NCI-H524 (cell line): ENCODE measurements at places on chromosomes 11 and 22.

DNA sequence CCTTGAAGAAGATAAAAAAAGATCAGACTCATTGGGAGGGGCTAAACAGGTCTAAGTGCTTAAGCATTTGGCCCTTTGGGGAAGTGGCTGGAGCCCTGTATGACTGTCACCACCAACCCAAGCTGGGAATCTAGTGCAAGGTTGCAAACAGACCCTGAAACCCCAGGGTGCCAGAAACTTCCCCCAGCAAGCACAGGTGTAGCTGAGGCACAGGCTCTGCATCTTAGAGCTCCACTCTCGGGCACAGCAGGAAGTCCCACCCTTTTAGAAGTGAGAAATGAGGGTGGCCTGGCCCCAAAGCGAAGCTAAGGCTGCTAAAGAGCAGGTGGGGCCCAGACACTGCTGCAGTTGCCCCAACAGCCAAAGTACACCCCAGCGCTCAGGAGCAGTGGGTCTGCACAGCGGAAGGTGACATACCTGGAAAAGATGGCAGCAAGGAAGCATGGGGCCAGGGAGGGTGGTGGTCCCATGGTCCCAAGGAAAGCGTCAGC is 5.8 kb upstream of the KDM2A start:
- no peak for DNase-seq

- DNase-seq, result no peak
Measured at GRCh38 chr11:113240790-113241635, 73.4 kb upstream of the TTC12 start.

DNA sequence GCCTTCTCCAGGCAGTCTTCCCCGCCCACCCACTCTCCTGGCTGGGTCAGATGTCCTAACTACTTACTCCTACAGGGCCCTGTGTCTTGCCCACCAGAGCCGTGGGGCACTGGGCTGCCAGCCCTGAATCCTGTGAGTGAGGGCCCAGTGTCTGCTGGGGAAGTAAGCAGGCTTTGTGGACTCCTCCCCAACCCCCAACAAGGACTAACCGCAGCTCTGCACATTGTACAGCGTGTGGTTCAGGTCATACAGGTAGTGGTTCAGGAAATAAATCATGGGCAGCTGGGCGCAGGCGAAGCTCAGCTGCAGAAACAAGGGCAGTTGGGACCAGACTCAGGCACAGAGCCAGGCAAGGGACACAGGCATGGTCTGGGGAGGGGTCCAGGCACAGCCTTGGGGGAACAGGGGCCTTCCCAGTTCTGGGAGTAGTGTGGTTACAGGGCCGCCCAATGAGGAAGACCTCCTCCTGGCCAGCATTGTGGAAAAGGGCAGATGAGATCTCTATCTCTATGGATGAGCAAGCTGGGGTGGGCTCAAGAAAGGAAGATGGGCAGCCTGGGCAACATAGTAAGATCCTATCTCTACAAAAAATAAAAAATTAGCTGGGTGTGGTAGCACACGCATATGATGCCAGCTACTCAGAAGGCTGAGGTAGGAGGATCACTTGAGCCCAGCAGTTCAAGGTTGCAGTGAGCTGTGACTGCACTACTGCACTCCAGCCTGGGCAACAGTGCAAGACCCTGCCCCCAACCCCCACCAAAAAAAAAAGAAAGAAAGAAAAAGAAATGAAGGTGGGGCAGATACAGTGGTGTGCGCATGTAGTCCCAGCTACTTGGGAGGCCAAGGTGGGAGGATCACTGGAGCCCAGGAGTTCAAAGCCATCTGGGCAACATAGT is 5.5 kb downstream of the UNC93B1 start:
- DNase-seq, result no peak

GRCh38 chr11:28342716-28343115 is 234.5 kb downstream of the METTL15 start:
- no peak for DNase-seq

GRCh38 chr11:41189701-41190436 is 269.6 kb downstream of the LRRC4C start:
- no peak for DNase-seq

- no peak for DNase-seq
Measured at GRCh38 chr11:7528514-7529049, 14.8 kb downstream of the PPFIBP2 start.

- no peak for DNase-seq
Measured at GRCh38 chr11:78063440-78064181, at the start of gene THRSP. Gene THRSP (plus strand): TSS chr11:78063861. CDS start chr11:78063882, 21 bp downstream.

GRCh38 chr11:67504950-67505581 is at the start of gene PITPNM1:
Gene PITPNM1 (minus strand): TSS chr11:67505363. CDS start chr11:67504180, 1,183 bp downstream.
- no peak for DNase-seq

DNA sequence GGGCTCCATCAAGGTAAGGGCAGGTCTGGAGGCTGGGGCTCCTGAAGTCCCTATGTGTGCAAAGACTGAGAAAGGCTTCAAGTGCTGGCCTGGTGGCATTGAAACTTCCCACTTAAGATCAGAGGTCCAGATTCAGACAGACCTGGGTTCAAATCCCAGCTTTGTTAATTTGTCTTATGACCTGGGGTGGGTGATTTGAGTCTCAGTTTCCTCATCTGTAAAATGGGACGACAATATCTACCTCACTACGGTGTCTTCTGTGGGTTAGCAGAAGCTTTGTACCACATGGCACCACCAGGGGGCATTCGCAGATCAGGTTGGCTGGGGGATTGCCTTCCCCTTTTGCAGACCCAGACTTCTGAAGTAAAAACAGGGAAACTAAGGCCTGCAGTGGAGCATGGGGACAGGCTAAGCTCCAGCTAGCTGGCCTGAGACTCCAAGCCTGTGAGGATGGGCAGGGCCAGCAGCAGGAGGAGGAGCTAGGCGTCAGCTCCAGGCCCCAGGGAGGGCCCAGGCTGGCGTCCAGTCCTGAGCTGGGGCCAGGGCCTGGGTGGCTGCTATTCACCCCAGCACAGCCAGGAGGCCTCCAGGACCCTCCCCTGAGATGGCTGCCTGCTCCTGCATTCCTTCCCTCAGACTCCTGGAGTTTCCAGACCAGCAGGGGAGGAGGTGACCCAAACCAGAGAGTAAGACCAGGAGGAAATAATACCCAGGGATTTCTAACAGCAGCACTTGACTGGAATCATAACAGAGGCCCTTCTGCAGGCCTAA is 1.5 kb downstream of the CASTOR1 start:
- DNase-seq, result peak; percentile 89

DNA sequence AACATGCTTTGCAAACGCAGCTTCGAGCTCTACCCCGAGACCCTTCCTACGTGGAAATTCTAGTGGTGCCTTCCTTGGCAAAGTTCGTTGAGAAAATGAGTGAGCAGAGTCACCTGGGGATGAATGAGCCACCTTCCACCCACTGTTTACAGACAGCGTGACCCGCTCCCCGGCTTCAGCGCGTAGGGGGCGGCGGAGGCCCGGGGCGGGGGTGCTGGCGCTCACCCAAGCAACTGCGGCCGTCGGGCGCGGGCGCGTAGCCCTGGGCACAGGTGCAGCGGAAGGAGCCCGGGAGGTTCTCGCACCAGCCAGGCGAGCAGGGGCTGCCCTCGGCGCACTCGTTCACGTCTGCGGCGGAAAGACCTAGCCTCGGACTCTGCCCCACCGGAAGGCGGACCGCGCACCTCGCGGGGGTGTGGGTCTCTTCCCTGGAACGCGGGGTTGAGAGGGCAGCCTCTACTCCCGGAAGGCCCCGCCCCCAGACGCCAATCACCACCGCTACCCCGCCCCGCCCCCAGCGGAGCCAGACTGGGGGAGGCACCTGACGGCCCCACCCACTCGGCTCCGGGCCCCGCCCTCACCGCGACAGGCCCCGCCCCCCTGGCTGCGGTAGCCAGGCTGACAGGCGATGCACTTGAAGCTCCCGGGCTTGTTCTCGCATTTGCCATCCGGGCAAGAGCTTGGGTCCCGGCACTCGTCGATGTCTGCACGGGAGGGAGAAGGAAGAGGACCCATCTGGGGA is 11.8 kb downstream of the LTBP3 start:
- DNase-seq, result no peak

DNA sequence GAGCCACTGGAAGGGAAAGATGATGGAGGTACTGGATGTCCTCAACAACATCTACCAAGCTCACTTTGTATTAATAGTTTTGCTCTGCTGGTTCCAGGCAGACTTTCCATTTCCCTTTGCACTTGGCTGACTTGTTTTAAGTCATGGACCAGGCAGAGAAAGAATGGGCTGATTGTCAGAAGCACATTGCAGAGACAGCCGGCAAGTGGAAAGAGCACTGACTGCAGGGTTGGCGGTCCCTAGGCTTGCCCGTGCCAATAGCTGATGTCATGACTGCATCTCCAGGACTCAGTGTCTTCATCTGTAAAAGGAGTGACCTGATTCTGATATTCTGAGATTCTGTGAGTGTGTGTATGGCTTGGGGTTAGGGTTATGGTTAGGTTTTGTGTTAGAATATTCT is 20.9 kb upstream of the NNMT start:
- DNase-seq, result no peak

DNA sequence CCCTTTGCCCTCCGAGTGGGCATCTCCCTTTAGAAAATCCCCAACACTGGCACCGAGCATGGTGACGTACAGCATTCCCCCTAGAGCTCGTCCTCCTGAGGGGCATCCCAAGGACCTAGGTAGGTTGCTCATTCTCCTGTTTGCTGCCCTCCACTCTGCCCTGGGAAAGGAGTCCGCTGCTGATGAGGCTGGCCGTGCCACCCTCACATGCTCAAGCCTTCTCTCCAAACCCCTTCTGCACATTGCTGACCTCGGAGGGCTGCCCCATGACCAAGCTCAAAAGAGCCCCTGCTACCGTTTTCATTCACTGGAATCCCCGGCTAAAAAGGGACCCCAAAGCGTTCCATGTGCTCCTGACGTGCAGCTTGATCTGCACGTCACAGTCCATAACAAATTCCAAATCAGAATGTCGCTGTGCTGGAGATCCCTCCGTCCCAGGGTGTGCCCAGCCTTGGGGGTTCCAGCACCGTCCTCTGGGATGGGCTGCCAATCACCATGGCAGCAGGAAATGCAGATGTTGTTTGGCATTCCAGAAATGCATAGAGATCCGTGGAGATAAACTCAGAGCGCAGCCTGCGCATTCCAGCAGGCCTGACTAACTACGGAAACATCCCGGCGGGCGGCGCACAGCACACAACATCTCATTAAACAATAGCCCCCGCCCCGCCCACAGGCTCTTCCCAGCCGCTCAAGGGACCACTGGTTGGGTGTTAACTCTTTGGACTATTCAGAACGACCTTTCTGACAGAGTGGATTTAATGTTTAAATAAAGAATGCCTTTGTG is 26.3 kb upstream of the GNB1L start:
- DNase-seq, result no peak

GRCh38 chr11:17692931-17693330 is 26.4 kb upstream of the MYOD1 start:
- no peak for DNase-seq

GRCh38 chr11:14318581-14318981 is 40.4 kb downstream of the RRAS2 start:
- DNase-seq, result no peak

DNA sequence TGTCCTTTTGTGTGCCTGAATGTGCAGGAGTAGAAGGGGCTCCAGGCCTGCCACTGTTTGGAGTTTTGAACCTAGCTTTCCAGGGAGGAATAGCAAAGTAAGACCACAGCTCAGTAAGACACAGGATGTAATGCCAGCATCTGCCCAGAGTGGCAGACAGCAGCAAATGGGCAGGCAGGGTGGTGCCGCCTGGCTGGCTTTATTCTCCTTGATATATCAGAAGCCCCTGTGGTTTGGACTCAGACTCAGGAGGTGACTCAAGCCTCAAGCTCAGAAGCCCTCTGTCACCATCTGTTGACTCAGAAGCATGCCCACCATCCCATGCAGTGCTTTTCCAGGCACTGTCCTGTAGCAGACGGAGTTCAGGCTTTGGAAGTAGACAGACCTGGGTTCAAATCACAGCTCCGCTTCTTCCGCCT is 72.7 kb upstream of the TTC12 start:
- no peak for DNase-seq

GRCh38 chr11:97414801-97415200 is 1025.0 kb downstream of the JRKL start:
- DNase-seq, result no peak

- no peak for DNase-seq
Measured at GRCh38 chr11:110251836-110252235, 44.6 kb downstream of the RDX start.

DNA sequence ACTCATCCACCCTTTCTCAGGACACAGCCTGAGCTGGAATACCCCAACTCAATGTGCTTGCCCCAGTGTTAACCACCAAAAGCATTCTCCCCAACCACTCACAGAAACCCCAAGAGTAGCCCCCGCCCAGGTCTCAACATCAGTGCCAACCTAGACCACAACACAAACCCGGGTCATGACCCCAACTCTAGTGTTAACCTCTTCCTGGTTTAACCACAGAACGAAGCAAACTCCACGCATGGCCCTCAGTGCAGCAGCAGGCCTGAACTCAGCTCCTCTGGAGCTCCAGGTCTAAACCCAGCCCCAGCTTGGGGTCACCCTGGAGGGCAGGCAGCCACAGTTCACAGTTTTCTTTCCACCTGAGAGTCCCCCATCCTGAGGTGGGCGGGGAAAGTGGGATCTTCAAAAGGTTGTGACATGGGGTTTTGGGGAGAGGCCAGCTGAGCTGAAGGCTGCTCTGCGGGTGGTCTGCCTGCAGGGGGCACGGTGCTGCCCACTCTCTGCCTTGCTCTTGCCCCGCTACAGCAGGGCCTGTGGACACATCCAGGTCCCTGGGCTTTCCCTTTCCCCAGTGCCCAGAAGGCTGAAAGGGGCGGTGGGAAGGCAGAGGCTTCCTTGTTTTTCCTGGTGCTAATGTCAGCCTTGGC is 37.9 kb downstream of the NECTIN1 start:
- no peak for DNase-seq

DNA sequence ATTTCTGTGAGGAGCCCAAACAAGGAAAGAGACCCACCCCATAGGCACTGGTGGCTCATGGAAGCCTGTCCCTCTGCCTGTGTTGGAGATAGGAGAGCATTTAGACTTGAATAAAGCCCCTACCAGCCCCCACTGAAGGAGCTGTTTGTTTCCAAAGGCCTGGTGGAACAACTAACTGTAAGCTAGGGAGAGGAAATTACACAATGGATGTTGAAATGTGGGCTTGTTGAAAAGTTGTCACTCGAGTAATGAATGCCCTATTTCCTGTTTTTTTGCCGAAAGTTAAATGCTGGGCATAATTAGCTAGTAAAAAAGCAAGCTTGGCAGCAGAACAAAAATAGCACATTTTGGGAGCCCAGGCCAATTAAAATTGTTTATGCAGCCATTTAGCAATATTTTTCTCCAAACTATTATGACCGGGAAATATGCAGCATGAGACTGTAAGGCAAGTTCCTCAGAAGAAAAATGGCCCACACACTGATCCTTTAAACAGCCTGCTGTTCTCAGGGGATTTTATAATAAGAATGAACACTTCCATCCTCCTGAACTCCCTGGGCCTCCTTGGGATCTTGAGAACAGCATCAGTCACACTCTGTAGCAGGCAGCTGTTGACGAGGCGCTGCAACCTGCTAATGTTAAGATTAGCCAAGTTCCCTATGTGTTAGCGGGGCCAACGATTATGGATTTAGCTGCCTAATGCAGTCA is 38.6 kb upstream of the LMO2 start:
- DNase-seq, result peak; percentile 87

GRCh38 chr11:6411594-6412031 is 7.3 kb downstream of the APBB1 start:
- DNase-seq, result no peak

DNA sequence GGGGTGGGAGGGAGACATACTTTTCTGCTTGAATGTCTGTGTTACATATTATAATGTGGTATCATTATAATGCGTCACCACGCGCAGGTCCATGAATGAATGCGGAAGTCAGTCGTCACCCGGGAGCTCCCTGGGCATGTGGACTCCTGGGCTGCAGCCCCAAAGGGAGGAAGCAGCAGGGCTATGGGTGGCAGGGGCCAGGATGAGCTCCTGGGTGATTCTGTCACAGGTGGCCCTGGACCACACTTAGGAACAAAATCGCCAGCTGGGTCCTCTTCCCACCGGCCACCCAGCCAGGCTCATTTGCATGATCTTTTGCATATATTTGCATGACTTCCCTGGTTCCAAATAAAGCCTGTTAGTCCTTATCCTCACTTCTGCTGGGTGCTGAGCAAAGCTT is 51.2 kb downstream of the KCNJ4 start:
- no peak for DNase-seq
